Fibroblast of villous mesenchyme (primary cell): ENCODE measurements at places on chromosomes 13 and 19. TPM values are rescaled to one million over a fixed set of nuclear protein-coding genes. Genes with fewer than 3 reads are reported as not detected.

GRCh38 chr13:21225841-21226581 is 49.6 kb downstream of the MRPL57 start:
- DNase-seq, result no peak

- no peak for DNase-seq
Measured at GRCh38 chr19:49904136-49904535, 7.4 kb upstream of the IL4I1 start.

STARD13 gene
- total RNA-seq, result 48.0 and 52.2 TPM in 2 replicates

DNA sequence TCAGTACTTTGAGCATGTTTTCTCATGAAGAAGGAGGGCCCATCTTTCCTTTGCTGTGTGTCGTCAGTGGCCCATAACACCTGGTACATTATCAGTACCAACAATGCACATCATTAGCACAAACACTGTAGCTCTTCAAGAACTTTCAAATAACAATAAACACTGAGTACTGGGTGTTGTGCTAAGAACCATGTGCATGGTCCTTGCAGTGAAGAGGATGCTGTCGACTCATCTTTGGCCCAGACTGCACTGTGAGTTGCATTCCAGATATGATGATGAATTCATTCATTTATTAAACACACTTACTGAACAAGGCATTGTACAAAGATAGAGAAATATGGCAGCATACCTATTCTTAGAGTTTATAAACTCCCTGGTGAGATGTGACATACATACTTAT is 55.8 kb downstream of the FLT3 start:
- no peak for DNase-seq

DNA sequence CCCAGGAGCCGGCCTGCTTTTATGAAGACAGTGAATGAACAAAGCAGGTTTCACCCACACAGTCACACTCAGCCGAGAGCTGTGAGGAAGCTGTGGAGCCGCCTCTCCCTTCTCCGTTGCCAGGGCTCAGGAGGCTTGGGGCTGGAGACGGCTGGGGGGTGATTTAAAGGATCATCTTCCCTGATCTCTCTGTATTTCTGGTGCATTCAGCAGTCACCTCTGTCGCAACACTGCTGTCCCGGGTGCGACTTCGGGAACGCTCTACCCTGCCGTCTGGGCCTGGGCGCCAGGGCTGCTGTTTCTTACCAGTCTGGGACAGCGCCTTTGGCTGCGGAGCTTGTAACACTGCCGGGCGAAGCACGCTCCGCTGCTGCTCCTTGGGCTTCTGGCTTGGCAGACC is 18.1 kb downstream of the CAPS start:
- no peak for DNase-seq

GSX1 gene
- total RNA-seq, result not detected in 2 replicates

DNA sequence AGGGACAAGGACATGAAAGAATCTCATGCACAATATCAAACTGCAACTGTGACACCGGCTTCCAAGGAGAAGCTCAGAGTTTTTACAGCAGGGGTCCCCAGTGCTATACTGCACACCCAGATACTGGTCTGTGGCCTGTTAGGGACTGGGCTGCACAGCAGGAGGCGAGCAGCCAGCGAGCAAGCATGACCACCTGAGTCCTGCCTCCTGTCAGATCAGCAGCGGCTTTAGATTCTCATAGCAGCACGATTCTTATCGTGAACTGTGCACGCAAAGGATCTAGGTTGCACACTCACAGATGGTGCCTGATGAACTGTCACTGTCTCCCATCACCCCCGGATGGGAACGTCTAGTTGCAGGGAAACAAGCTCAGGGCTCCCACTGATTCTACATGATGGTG is 13.1 kb upstream of the CD22 start:
- DNase-seq, result no peak

DNA sequence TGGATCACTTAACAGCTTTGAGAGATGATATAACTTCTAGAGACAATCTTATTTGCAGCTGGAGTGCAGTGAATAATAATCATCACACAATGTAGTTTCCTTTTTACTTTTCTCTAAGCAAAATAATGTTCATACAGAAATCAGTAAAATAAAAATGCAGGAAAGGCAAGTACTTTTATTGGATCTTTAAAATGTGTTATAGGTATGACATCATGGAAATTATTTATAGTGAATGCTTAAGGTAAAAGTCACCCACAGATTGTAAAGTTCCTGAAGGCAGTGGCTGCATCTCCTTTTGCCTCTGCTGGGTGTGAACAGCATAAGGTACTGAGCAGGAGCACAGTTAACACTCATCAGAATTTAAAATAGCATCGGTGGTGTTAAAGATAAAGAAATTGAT is 17.3 kb upstream of the IL17D start:
- DNase-seq, result peak; percentile 10

DNA sequence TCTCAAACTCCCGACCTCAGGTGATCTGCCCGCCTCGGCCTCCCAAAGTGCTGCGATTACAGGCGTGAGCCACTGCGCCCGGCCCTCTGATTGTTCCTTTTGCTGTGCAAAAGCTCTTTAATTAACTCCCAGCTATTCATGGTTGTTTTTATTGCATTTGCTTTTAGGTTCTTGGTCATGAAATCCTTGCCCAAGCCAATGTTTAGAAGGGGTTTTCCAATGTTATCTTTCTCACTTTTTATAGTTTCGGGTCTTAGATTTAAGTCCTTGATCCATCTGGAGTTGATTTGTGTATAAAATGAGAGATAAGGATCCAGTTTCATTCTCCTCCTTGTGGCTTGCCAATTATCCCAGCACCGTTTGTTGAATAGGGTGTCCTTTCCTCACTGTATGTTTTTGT is 19.2 kb upstream of the GRTP1 start:
- DNase-seq, result no peak

- no peak for DNase-seq
Measured at GRCh38 chr19:46159418-46160232, 11.6 kb downstream of the IGFL2 start.

ZNF737 gene
- total RNA-seq, result 3.0 and 3.5 TPM in 2 replicates

DNA sequence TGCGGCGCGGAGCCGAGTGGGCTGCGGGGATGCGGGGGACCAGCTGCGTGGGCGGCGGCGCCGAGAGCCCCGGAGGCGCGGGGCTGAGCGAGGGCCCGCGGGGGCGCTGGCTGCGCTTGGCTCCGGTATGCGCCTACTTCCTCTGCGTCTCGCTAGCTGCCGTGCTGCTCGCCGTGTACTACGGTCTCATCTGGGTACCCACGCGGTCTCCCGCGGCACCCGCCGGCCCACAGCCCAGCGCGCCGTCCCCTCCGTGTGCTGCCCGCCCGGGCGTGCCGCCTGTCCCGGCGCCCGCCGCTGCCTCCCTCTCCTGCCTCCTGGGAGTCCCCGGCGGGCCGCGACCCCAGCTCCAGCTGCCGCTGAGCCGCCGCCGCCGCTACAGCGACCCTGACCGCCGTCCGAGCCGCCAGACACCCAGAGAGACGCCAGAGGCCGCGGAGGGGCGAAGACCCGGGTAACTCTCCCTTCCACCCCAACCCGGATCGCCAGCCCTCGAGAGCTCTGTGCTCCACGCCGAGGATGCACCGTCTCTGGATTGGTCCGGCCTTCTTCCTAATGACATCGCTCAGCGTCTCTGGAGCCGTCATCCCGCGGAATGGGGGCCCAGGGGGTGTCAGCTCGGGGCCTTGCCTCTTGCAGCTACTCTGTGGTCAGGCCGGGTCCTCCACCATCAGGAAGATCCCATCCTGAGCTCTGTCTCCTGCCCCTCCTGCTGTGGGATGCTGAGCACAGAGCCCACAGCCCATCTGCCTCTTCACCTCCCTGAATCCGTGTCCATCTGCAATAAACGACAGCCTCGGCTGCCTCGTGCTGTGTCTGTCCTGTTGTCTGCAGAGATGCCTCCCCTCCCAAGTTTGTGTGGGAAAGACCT is 441 bp downstream of the INAFM1 start:
- DNase-seq, result no peak

HOMER3 gene
- 58.3 and 64.1 TPM in 2 replicates for total RNA-seq

KCNRG gene
- total RNA-seq, result 2.6 and 4.3 TPM in 2 replicates

DNA sequence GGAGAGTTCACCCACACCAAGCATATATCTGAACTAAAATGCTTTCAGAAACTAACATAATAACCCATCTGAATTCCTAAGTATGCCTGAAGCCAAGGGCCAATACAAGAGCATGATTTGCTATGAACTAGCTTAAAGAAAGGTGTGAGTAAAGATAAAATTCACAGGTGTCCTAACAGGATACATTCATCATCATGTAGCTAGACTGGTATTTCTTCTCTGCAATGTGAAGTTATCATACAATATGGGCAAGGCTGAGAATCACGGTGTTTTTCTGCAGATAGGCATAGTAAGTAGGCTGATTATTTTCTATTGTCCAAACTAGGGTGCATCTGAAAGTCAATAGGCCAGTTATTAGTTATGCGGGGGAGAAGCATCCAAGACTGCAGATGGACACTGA is 63.1 kb downstream of the STK24 start:
- DNase-seq, result no peak

ZNF546 gene
- total RNA-seq, result 3.9 and 8.2 TPM in 2 replicates

GRCh38 chr13:37618554-37618953 is 20.0 kb upstream of the POSTN start:
- peak; percentile 76 for DNase-seq

DNA sequence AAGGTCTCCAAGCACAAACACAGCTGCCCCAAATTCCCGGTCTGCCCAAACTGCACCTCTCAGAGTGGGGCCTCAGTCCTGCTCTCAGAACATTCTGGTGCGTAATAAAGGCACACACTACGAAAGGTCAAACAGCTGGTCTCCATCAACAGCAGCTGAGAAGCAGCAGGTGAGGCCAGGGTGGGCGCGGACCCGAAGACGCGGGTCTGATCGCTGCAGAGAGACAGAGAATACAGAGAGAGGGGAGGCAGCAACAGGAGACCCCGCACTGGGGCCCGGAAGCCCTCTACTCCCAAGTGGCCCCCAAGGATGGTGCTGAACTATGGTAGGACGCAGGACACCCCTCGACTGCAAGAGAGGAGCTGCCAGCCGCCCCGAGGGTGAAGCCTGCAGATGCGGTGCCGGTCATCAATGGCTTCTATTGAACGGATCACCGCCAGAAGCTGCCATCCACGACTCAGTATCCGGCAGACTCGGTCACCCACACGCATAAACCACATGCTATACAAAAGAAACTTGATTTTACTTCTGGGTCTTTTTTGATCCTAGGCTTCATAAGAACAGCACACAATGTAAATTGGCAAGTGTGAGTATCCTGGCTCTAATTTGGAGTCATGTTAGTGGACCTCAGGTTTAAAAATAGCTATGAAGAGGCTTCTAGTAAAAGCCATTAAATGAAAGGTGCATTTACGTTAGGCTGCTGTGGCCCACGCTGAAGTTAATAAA is 33.4 kb downstream of the STK24 start:
- DNase-seq, result no peak
